ENCODE measurements at places on chromosomes 6 and 20.

DNA sequence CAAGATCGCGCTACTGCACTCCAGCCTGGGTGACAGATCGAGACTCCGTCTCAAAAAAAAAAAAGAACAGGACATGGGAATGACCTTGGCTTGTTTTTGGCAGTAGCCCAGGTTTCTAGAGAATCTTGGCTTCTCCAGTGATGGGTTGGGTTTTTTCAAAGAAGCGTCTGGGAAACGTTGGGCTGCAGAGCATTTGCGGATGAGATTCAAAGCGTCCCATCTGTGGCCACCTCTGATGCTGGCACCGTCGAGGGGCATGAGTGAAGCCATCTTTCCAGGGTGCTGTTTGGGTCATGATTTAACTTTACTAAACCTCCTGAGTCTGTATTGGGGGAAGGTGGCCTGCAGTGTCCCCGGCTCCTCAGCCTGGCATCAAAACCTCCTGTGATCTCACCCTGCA, 43.2 kb upstream of the SRF start:
- DNase-seq, result no peak

GRCh38 chr6:82072121-82072521, 175.4 kb downstream of the IBTK start:
- no peak for DNase-seq

GRCh38 chr6:151413372-151414145, 22.2 kb upstream of the ZBTB2 start:
- DNase-seq, result no peak

DNA sequence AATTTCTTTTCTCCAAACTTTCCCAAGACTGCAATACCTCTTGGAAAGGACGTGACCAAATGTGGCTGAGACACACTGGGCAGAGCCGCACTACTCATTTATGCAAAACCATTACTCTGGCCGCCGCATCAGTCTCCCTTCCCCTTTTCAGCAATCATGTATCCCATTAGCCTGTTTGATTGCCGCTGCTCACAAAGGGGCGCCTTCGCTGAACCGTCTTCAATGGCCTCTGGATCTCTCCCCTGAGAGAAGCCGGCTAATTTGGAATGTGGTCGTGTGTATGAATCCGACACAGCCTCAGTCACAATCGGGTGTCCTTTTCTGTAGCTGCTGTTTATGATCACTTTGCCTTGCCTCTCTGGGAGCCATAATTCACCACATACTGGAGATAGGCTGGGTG, 361.1 kb downstream of the ZFAND3 start:
- no peak for DNase-seq

GRCh38 chr6:33692760-33693158, 18.7 kb downstream of the UQCC2 start:
- no peak for DNase-seq

DNA sequence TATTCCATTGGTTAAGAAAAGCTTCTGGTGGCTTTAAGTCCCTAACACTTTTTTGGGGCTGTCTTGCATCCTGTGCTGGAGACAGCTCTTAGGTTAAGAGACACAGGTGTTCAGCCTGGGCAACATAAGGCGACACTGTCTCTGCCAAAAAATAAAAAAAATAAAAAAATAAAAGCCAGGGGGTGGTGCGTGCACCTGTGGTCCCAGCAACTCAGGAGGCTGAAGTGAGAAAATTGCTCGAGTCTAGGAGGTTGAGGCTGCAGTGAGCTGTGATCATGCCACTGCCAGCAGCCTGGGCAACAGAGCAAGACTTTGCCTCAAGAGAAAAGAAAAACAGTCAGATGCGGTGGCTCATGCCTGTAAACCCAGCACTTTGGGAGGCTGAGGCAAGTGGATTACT, 55.6 kb upstream of the ZMYND8 start:
- DNase-seq, result no peak

- DNase-seq, result peak; percentile 34
These were observed 98.7 kb downstream of the ADGRG6 start for GRCh38 chr6:142400495-142400894.

GRCh38 chr6:63808576-63808975, 173.0 kb downstream of the PHF3 start:
- no peak for DNase-seq

GRCh38 chr6:85561750-85562357, 31.8 kb downstream of the SNX14 start:
- no peak for DNase-seq

- DNase-seq, result no peak
These were observed 111.8 kb downstream of the TBXT start for GRCh38 chr6:166055801-166056200.

GRCh38 chr6:1053586-1053985, 258.3 kb upstream of the FOXQ1 start:
- no peak for DNase-seq

DNA sequence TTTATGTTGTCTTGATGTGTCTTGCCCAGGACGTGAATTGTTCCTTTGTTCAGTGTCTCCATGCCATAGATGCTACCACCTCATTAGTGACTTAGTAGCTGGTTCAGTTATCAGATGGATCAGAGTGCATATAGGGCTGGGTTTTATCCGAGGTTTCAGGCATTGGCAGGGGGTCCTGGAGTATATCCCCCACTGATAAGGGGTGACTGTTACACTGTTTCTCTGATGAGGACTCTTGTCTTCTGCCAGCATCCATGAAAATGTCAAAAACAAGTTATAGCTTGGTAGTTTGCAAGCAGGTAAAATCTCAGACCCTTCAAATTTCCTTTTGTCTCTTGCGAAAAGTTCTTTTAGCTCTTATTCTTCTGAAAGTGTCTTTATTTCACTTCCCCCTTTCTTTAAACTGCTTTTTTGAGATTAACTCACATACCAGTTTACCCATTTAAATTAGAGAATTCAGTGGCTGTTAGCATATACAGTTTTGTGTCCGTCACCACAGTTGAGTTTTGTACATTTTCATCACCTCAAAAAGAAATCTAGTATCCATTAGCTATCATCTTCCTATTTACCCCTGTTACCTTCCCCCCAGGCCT, 109.2 kb downstream of the CDYL start:
- DNase-seq, result no peak

DNA sequence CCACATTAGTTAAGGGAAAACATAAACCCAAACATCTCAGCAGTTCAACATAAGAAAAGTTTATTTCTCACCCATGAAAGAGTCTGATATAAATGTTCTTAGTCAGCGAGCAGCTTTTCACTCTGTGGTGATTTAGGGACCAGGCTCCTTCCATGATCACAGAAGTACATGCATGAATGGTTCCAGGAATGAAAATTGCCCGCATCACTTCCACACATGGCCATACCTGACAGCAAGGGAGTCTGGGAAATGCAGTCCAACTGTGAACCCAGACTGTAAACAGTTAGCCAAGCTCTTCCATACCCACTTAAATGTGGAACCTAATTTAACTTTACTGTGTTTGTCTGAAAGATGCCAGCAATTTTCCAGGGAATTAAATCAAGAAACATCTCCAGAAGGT, 353.9 kb downstream of the HACE1 start:
- DNase-seq, result no peak

DNA sequence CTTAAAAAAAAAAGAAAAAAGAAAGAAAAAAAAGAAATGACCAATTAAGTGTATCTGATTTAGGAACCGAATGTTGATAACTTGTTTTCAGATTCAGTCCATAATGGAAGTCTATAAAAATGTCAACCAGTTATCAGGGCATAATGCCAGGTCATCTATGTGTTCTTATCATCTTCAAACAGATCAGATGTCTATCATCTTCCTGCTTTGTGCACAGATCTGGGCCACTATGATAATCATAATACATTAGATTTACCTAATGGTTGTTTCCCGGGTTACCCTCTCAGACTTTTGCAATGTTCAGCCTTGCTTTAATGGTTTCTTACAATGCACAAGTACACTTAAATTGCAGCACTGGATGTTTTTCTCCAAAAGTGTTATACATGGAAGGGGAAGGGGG, 100.6 kb downstream of the NKAIN2 start:
- no peak for DNase-seq

- DNase-seq, result no peak
These were observed 217.6 kb upstream of the FOXQ1 start for GRCh38 chr6:1094306-1094705.

GRCh38 chr20:53914781-53915445, 155.5 kb downstream of the BCAS1 start:
- DNase-seq, result no peak

- no peak for DNase-seq
These were observed 205.1 kb downstream of the DLL1 start for GRCh38 chr6:170085475-170086401.

DNA sequence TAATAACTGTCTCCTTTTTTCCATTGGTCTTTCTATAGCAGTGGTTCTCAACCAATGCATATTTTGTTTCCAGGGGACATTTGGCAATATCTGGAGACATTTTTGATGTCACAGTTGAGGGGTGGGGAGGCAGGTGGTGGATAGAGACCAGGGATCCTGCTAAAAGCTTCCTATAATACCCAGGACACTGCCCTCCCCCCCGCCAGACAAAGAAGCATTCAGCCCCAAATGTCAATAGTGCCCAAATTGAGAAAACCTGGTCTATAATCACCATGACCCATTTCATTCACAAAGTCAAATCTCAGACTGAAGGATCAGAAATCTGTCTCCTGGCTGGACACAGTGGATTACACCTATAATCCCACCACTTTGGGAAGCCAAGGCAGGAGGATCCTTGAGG, 128.8 kb downstream of the BMP7 start:
- DNase-seq, result no peak

DNA sequence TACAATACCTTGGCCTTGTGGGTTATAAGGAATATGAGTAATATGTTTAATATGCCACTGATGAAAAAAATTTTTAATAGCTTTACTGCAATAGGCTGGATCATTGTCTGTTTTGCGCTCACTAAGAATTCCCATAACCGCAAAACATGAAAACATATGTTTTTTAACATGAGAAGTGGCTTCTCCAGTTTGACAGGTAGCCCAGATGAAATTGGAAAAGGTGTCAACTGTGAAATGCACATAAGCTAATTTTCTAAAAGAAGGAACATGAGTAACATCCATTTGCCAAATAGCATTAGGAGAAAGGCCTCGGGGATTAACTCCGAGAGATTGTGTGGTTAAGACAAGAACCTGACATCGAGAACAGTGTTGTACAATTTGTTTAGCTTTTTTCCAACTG, 4.9 kb downstream of the GLYATL3 start:
- DNase-seq, result no peak

- DNase-seq, result no peak
These were observed at the start of gene LY86 for GRCh38 chr6:6588064-6588923. TSS of gene LY86 (plus strand) at chr6:6588720. CDS start at chr6:6588735, 15 bp downstream.

- DNase-seq, result no peak
These were observed 21.9 kb downstream of the FBXL4 start for GRCh38 chr6:98925831-98926230.

GRCh38 chr6:143223895-143224294, 163.2 kb downstream of the AIG1 start:
- no peak for DNase-seq

GRCh38 chr6:168104636-168105035, 25.6 kb upstream of the FRMD1 start:
- no peak for DNase-seq

DNA sequence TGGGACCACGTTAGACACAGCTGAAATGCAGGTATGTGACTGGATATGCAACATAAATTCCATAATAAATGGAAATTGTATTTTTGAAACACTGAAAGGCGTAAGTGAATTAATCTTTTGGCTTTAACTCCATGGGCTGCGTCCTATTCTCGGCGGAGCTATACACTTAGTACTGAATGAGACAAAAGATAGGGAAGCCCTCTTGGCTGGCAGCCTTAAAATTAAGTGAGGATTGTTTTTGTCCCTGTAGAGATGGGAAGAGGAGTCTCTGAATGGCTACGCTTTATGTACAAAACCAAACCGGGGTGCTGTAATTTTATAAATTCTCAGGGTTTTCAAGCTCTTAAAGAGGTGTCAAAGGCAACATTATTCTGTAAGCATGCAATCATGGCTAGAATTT, 429.8 kb downstream of the QKI start:
- DNase-seq, result no peak

DNA sequence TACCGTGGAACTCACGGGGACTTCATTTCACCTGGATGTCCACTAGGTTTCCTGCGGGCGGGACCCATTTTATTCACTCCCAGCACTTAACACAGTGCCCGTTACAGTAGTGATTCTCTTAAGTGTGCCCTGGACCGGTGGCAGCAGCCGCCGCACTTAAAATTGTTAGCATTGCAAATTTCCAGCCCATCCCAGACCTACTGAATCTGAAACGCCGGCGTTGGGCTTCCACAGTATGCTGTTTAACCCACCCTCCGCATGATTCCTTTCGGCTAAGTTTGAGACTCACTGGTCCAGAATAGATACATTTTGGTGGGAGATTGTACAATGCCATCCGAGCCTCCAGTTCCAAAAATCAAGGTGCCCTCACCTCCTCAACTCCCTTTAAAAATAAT, 967 bp downstream of the SMPDL3A start:
- no peak for DNase-seq

DNA sequence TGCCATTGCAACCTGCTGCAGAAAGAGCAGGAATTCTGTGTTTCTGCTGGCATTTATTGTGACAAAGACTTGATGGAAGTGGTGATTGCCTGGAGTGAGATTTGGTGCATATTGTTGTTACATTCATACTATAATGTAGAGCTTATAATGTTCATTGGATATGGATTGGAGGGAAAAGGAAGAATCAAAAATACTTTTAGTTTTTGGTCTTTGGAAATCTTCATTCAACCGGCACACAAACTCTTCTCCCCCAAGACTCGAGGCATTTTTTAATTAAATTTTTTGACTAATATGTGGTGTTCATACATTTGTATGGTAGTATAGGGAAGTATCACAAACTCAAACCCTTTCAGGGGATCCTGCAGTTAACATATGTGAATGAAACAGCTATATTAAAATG, 380.8 kb downstream of the DOK5 start:
- no peak for DNase-seq

- no peak for DNase-seq
These were observed 473.0 kb upstream of the SPTLC3 start for GRCh38 chr20:12535770-12536169.

DNA sequence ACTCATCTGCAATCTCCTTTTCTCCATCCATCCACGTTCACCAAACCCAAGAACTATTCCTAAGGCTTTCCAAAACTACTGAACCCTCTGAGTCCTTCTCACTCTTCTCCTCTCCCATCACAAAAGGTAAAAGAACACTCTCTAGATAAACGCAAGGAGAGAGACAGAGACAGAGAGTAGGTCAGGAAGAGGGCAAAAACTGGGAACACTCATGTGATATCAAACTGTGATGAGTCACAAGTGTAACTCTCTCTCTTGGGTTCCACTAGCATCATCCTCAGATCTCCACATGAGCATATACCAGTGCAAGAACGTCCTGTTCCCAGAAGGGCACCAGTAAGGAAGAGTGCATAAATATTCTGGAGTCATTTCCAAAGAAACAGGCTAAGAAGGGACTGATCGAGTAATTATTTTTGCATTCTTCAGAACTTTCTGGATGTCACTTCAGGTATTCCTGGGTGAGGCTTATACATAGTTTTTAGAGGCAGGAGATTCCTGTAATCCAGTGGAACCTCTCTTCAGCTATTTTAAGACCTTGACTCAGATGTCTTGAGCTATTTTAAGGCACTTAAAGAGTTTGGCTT, 47.3 kb upstream of the STXBP5 start:
- DNase-seq, result no peak

All from non-pigmented ciliary epithelial cell (primary cell).